Daoy (cell line): ENCODE measurements at places on chromosomes 1 and 21.
A peak's percentile ranks its signal among the peaks of the same experiment; 100 is the strongest.

- DNase-seq: no peak
These were observed 11.0 kb downstream of the OR2M5 start for GRCh38 chr1:248155927-248156326.

- no peak for DNase-seq
These were observed 4.8 kb downstream of the NECTIN4 start for GRCh38 chr1:161084597-161084988.

GRCh38 chr21:38726482-38726881 lies 79.2 kb upstream of the ETS2 start:
- no peak for DNase-seq

DNA sequence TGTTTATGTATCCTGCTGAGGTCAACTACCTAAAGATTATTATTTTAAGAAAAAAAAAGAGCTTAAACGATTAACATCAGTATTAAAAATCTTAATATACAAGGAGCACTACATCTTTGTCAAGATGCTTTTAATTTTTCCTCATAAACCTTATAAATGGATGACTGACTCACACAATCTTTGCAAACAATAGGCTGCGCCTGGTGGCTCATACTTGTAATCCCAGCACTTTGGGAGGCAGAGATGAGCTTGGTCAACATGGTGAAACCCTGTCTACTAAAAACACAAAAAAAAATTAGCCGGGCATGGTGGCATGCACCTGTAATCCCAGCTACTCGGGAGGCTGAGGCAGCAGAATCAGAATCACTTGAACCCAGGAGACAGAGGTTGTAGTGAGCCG lies 1.7 kb downstream of the KHDC4 start:
- DNase-seq: no peak

DNA sequence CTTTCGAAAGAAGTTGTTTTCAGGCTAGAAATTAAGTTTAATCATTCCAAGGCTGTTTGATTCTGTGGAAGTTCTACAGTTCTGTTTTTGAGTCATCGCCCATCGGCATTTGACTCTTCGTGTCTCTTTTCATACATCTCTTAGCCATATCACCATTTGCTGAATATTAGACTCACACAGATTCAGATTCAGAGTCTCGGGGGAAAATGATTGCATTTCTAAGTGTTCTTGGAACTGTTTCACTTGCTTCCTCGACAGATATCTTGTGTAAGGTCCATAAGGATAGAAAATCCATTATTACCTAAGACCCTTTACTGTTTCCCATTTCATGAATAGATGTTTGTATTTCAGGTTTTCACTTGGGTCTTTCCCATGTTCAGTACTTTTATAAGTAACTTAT lies 237.0 kb upstream of the SGIP1 start:
- DNase-seq: no peak

- no peak for DNase-seq
These were observed 99.9 kb upstream of the RUNX3 start for GRCh38 chr1:25030012-25030411.

DNA sequence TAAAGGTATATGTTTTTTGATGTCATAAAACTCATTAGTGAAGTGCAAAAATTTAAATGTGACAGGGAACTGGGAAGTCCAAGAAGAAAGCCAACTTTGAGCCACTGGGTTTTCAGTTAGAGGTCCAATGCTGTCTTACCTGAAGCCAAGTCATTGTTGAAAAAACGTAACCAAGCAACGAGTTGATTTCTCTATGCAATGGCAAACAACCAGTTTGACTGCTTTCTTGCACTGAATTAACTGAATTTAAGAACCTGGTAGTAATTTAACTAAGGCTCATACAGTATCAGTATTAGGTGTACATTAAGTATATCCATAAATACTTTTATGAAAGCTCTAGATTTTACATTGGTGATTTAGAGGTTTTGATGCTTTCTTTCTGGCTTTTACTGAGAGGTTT lies 20.2 kb upstream of the S1PR1 start:
- DNase-seq: no peak

GRCh38 chr1:228929476-228930027 lies 194.3 kb downstream of the RHOU start:
- no peak for DNase-seq

- no peak for DNase-seq
These were observed 28.1 kb downstream of the IL23R start for GRCh38 chr1:67194209-67194863.

DNA sequence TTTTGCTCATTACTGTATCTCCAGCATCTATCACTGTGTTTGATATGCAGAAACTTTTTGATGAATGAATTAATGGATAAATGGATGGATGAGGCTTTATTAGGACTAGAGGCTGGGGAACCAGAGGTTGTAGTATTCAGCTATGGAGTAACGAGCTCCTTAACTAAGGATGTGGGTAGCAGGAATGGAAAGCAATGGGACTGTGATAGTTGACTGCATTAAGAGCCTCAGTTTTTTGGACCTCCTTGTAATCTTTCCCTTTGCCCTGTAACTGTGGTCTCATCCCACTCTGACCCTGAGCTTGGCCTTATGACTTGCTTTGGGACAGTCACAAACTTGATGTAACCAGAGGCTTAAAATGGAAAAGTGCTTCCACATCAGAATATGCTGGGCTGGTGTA lies 9.0 kb upstream of the RUNX1 start:
- DNase-seq: no peak

- no peak for DNase-seq
These were observed 1101.8 kb upstream of the B3GALT2 start for GRCh38 chr1:194288238-194288637.

DNA sequence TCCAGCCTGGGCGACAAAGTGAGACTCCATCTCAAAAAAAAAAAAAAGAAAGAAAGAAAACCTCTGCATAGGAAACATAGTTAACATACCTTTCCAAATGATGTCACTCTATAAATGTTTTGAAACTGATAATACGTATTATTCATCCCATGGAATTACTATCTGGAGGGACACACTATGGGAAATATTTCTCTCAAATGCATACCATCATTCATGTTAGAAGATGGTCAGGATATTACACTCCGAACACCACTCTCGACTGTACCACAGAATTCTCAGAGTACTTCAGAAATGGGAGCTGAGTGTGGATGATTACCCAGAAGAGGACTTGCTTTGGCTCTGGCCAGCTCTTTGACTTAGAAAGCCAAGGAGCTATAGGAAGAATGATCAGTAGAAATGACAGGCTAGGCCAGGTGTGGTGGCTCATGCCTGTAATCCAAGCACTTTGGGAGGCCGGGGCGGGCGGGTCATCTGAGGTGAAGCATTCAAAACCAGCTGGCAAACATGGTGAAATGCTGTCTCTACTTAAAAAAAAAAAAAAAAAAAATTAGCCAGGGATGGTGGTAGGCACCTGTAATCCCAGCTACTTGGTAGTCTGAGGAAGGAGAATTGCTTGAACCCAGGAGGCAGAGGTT lies 5.2 kb upstream of the LIN28A start:
- DNase-seq: peak; percentile 63

DNA sequence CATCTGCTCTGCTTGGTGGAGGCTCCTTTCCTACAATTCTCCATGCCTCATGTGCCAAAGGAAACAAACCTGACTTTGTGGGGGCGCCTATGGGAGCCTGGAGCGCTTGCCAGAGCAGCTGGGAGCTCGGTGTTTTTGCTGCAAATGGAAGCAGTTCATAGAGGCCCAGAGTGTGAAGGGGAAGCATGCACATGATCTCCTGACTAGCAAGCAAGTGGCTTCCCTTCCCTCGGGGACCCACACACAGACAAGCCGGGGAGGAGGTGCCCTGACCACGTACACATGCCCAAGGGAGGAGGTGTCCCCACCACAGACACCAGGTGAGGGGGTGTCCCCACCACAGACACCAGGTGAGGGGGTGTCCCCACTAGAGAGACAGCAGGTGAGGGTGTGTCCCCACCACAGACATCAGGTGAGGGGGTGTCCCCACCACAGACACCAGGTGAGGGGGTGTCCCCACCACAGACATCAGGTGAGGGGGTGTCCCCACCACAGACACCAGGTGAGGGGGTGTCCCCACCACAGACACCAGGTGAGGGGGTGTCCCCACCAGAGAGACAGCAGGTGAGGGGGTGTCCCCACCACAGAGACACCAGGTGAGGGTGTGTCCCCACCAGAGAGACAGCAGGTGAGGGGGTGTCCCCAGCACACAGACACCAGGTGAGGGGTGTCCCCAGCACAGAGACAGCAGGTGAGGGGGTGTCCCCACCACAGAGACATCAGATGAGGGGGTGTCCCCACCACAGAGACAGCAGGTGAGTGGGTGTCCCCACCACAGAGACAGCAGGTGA lies 106.8 kb downstream of the CRYAA start:
- no peak for DNase-seq

DNA sequence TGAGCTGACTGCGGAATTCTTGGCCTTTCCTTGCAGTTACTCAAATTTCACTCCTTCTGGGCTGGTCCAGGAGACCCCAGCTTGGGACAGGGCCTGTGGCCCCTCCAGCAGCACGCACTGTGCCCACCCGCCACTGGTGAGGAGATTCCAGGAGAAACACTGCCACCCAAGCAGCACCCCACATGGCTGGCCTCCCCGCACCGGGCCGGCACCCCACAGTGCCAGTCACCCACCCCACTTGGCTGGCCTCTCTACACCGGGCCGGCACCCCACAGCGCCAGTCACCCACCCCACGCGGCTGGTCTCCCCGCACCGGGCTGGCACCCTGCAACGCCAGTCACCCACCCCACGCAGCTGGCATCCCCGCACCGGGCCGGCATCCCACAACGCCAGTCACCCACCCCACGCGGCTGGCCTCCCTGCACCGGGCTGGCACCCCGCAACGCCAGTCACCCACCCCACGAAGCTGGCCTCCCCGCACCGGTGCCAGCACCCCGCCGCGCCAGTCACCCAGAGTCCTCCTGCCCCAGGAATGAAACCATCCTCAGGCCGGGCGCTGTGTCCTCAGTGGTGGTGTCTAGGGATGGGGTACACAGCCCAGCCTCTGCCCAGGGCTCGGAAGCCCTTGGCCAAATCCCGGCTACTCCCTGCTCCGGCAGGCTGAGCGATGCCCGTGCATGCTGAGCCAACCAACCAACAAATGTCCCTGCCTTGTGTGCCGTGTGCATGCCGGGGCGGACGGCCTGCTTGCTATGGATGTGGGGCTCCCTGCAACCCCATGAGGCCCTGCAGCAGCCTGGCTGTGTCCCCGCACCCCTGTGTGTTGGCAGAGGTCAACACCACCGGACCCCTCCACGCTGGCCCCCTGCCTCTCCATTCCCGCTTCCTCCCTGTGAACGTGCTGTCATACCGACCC lies 38.6 kb upstream of the TSPEAR start:
- DNase-seq: no peak

DNA sequence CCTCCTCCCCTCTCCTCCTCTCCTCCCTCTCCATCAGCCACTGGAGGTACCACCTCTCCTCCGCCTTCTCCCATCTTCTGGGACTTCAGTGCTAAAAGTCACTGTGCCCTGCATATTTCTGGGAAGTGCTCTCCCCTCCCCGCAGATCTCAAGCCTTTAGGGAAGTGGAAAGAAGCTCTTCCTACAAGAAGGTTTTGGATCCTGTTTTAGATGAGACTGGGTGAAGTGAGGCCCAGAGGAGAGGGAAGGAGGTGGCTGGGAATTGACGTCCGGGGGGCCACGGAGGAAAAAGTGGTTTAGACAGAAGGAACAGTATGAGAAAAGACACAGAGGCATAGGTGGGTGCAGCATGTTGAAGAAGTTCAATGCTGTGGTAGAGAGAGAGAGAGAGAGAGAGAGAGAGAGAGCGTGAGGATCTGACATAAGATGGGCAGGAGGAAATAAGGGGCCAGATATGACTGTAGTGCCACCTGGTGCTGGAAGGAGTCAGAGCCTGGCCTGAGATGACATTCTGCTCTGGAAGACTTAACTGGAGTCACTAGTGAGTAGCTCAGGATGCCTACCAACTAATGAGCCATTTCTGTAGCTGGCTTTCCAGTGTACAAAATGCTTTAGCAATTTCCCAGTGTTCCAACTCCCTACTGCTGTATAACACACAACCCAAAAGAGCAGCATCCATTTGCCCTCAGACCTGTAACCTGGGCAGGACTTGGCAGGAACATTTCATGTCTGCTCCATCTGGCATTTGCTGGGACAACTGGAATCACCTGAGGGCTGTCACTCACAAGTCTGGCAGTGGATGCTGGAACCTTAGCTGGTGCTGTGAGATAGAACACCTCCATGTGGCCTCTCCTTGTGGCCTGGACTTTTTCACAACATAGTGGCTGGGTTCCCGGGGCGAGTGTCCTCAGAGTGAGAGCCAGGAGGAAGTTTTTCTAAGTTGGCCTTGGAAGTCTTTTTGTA lies 16.6 kb upstream of the ZSCAN20 start:
- peak; percentile 89 for DNase-seq

DNA sequence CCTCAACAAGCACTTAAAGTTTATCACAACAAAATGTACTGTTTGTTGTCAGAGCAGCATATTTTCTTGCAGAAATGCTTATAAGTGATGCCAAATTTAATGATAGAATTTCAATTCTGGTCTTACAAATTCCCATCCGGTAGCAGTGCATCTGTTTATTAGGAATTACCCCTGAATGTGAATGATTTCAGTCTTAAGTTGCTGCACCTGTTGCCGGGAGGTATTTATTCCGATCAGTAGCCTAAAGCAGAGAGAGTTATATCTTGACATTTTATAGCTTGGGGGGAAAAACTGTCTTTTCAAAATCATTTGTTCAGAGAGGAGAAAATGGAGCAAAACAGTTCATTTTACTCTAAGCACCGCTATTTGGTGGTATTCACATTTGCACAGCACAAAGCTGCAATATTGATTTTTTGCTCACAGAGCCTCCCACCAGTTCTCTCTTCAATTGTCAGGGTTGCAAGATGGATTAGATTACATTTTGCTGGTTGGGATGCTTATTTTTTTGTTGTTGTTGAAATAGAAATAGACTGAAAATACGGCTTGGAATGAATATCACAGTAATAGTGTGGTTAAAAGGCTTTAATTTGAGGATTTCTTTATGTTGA lies 98.6 kb downstream of the ADGRL2 start:
- DNase-seq: no peak

DNA sequence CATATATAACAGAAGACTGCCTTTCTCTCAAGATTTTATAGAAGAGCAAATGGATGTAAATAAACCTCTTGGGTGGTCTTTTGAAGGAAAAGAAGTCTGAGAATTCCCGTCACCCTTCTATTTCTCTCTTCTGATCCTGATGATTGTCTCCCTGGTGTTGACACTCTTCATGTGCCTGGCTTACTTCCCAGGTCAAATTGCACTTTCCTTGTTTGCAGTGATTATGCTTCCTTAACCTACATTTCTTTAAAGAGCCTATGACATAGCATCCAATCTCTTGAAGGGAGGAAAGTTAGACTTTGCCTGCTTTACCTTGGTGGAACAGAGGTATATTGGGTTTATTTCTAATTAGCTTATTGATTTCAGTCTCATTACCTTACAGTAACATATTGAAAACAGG lies 80.1 kb downstream of the LRRC53 start:
- DNase-seq: no peak

GRCh38 chr1:226424221-226425003 lies 16.5 kb upstream of the PARP1 start:
- peak; percentile 65 for DNase-seq

- no peak for DNase-seq
These were observed 6.1 kb upstream of the KRTAP23-1 start for GRCh38 chr21:30354308-30355005.

DNA sequence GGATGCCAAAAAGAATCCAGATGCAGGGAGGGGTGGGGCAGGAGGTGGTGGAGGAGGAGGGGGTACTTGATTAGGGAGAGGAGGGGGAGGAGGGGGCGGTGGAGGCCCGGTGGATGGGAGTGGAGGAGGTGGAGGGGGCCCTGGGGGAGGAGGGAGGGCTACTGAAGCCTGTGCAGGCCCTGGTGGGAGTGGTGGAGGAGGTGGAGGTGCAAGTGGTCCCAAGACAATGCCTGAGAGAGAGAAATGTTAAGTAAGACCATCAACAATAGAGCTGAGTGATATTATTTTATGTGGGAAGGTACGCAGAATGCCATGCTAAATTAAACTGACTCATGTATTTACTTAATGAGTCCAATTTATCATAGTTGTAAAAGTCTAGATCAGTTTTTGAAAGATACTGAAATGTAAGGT lies 86.8 kb upstream of the LBR start:
- no peak for DNase-seq
